ENCODE measurements at places on chromosomes 4 and X.

- DNase-seq: no peak
These were observed 9.2 kb upstream of the CXorf66 start for GRCh38 chrX:139974471-139974870.

- DNase-seq: no peak
These were observed 152.5 kb upstream of the SPANXN4 start for GRCh38 chrX:142873214-142873613.

- DNase-seq: no peak
These were observed 75.2 kb upstream of the ENPP6 start for GRCh38 chr4:184292877-184293276.

DNA sequence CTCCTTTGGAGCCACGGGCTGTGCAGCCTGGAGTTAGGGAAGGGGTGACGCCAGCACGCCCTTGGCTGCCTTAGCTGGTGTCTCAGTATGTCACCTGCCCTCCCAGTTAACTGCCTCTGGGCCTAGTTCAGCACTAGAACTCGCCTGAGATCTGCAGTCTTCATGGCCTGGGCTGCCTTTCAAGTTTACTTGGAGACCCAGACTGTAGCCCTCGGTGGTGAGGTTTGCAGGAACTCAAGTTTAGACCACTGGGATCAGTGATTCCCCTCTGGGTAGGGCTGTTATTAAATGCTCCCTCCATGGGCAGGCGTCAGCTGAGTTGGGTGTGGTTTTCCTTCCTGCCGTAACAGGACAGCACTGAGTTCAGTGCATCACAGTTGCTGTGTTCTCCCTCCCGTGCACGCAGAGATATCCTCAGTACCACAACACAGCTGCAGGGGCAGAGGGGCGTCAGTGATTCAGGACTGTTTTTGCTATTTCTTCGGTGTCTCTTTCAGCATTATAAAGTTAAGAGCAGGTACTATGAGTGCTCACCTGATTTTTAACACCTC, 30.5 kb downstream of the PLAC8 start:
- DNase-seq: no peak

- no peak for DNase-seq
These were observed 388.2 kb downstream of the OPHN1 start for GRCh38 chrX:68045008-68045577.

GRCh38 chr4:173575482-173576152, 45.6 kb upstream of the HAND2 start:
- DNase-seq: no peak

- DNase-seq: peak; percentile 71
These were observed 7.4 kb downstream of the DMP1 start for GRCh38 chr4:87657525-87657924.

DNA sequence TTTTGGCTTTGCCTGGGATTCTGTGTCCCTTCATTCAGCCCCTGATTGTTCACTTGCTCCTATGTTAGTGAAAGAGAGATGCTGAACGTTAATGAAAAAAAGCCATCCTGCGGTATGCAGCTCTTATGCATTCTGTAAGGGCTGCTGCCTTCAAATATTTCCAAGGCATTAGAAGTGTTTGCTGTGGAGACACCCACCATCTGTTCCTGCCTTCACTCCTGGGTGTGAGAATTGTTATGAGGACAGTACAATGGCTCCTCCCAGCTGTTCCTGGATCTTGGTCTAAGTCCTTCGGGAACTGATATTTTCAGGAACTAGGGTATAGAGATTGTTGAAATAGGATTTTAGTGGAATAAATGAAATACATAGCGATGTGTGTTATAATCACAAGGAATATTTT, 427.1 kb upstream of the FAM47C start:
- no peak for DNase-seq

DNA sequence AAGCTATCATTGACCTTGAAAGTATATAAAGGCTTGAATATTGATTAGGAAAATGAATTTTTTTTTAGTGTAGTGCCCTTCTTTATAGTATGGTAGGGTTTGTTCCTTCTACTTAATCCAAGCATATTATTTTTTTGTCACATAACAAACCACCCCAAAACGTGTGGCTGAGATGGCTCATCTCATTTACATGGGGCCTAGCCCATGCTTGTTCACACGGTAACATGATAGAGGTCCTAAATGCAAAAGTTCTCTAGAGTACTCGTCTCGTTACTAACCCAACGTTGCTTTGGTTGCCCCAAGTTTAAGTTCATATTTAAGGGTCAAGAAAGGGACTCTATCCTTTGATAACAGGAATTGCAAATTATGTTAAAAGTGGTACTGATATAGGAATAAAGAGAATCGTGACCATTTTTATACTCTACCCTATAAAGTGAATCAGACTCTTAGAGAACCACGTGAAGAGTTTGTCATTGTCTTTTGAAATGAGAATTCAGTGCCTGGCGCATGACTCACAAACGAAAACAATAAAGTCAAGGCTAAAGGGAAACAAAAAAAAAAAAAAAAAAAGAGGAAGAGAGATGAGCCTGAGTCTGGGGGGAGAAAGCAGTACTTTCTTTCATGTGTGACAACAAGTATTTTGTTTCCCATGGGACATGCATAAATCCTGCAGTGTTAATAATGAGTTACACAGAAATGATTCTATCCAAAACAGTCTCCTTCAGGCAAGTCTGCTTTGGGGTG, 402.8 kb upstream of the NWD2 start:
- peak; percentile 2 for DNase-seq

GRCh38 chrX:110143454-110144210, 140.7 kb downstream of the TMEM164 start:
- no peak for DNase-seq

DNA sequence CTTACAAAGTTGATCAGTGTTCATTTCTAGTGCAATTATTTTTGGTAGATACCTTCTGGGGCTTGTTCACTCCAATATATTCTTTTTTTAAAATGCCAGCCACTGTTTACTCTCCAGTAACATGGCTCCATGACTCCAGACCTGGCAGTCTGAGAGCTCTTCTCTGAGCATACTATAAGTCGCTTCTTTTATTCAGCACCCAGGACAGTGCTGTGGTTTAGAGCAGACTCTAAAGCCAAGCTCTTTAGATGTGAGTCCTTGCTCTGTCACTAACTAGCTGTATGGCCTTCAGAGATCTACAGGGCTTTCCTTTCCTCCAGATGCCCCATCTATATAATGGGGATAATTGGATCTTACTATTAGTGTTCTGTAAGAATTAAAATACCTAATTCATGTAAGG, 200.2 kb upstream of the FAM241A start:
- peak; percentile 18 for DNase-seq

- no peak for DNase-seq
These were observed 109.3 kb downstream of the KDR start for GRCh38 chr4:55016131-55016530.

DNA sequence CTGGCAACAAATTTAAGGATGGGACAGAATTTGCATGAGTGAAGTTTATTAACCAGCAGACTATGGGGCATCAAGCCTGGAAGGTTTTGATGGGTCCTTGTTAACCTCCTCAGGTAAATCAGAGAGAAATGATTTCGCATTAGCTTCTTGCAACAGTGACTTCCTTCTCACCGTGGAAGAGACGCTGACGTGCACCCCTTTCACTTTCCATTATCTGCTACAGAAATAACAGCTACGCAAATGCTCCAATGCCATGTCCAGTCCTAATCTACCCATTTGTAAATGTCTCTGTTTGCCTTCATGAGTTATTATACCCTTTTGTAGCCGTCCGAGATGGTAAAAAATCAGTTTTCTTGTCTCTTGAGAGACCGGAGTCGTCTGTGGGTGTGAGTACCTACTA, 100.3 kb downstream of the SLC34A2 start:
- no peak for DNase-seq

GRCh38 chr4:151563194-151563593, 154.2 kb downstream of the FHIP1A start:
- peak; percentile 60 for DNase-seq

Measured in choroid plexus epithelial cell (primary cell).